ENCODE measurements at places on chromosomes 6 and 20.

DNA sequence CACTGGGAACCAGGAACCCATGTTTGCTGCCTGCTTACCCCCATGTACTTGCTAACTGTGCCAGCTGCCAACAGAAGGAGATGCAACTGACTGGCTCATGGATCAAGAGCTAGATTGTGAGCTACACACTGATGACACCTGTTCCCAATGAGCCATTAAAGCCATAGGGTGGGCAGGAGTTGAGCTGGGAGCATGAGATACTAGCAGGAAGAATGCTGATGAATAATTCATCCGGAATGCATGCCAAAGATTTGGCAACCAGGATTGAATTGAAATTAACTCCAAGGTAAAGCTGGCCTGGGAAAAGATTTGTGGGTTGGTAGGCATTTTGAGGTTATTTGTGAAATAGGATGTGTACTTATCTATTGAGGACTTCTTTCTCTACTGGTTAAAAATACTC, 631.1 kb downstream of the KIF16B start:
- DNase-seq = peak; percentile 9

- DNase-seq = no peak
Measured at GRCh38 chr20:13102694-13103093, 93.9 kb downstream of the SPTLC3 start.

GRCh38 chr20:41865938-41866337, 247.8 kb upstream of the CHD6 start:
- no peak for DNase-seq

DNA sequence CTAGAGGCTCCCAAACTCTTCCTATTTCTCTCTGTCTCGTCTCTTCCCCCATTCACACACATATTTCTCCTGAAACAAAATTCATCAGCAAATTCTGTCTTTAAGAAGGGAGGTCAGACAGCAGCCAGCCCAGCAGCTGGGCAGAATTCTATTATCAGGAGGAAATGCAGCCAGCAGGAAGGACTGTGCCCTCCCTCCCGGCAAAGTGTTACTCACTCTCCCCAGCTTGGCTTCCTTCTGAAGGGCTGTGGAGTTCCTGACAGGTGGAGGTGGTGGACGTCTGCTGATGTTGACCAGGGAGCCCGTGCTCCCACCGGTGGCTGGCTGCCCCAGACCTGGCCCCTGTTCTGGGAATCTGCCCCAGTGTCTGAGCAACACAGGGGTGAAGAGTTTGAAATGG, 37.3 kb downstream of the KCNB1 start:
- DNase-seq = peak; percentile 42

- peak; percentile 26 for DNase-seq
Measured at GRCh38 chr6:101110814-101111213, 229.7 kb upstream of the ASCC3 start.

DNA sequence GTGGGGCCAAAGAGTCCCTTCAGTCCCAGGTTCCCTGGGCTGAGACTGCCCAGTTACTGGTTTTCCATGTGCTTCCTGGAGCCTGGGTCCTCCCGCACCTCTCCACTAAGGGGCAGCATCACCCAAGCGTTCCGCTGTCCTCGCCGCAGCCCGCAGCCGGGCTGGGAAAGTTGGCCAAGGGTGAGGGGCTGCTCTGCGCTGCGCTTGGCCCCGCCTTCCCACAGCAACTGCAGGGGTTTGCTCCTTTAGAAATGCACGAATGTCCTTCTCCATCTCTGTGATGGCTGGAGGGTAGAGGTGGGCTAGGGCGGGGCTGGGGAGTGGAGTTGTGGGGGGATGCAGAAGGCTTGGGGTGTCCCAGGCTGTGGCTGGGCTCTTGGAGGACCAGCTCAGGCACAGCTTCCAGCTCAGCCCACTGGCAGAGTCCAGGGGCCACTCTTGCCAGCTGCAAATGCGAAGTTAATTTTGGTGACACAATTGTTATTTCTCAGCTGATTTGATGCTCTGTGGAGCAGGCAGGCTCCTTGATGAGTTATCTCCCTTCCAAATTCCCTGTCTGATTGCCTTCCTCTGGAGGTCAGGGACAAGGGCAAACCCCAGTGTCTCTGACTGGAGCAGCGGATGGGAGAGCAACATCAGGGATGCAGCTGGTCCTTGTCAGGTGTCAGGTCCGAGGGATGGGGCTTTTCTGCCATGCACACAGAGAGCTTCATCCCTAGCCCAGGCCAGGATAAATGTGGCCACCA, 63.2 kb downstream of the NOL4L start:
- DNase-seq = peak; percentile 93

- DNase-seq = no peak
Measured at GRCh38 chr20:7146552-7147219, 379.2 kb downstream of the BMP2 start.

GRCh38 chr6:158418501-158418900, 106.2 kb downstream of the TULP4 start:
- DNase-seq = no peak

- no peak for DNase-seq
Measured at GRCh38 chr6:166691746-166692145, 64.7 kb upstream of the RPS6KA2 start.

- no peak for DNase-seq
Measured at GRCh38 chr6:30258204-30258603, 45.0 kb upstream of the TRIM26 start.

GRCh38 chr6:43957273-43957672, 170.0 kb downstream of the MRPL14 start:
- DNase-seq = no peak

DNA sequence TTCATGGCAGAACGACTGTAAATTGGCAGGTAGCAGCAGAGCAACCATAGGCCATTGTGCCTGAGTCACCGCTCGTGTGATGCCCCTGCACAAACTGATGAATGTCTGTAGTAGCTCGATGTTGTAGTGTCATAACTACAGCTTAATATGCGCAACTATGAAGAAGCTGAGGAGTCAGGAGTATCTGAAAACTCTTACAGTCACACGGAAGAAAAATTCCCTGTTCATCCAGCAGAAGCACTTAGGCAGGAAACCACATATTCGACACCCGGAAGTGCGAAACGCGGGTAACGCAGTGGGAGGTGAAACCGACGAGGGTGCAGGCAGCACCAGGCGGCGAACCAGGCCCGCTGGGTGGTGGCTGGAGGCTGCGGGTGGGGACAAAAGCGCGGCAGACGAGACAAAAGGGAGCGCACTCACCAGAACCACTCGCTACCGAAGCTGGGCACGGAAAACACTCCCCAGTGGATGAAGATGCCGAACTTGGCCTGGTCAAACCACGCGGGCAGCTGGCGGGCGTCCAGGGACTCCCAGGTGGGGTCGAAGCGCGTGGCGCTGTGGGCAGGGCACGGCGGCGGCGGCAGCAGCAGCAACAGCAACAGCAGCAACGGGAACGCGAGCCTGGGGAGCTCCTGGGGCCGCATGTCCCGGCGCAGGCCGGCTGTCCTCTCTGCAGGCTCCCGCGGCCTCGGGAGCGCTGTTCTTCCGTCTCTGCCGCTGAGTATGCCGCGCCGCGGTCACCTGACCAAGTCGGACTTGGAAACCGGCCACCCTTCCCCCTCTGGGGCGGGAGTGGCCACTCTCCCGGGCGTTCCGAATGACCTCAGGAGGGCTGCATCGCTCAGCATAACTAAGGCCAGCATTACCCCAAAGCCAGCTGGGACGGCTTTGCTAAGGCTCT, at the start of gene FUCA2:
Gene FUCA2, minus strand, starts transcription at position 730 of the 901 bp plus-strand sequence. Its CDS starts 86 bp downstream, at position 644.
- peak; percentile 95 for DNase-seq

DNA sequence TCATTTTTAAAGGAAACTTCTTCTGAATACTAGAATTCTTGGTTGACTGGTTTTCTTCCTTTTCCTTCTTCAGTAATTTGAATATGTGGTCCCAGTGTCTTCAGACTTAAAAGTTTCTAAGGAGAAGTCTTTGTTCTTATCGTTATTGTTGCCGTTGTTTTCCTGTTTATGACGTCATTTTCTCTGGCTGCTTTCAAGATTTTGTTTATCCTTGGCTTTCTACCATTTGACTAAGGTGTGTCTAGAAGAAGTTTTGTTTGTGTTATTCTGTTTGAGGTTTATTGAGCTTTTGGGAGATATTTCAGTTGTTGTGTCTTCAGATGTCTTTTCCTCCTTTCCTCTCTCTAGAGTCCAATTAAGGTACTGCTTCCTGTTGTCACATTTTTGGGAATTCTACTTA, 24.5 kb downstream of the CDYL start:
- no peak for DNase-seq

- peak; percentile 62 for DNase-seq
Measured at GRCh38 chr6:99119109-99120031, 171.6 kb upstream of the FBXL4 start.

- peak; percentile 8 for DNase-seq
Measured at GRCh38 chr6:48990739-48991138, 472.3 kb downstream of the MMUT start.

DNA sequence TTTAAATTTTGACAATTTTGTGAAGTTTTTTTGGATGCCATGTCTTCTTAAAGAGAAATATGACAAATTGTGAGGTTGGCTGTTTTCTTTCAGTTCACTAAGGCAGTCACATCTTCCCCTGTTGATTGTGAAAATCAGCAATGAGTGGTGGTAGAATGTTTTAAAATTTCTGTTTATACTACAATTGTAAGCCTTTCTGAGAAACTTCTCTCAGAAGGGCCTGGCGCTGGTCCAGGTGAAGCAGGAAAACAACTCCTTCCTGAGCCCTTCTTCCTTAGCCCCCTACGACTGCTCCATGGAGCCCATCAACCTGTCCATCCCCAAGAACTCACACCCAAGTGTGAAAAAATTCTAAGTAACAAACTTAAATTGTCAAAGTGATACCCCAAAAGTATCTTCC, 80.6 kb downstream of the SSR1 start:
- no peak for DNase-seq

GRCh38 chr6:80767808-80768207, 661.3 kb downstream of the BCKDHB start:
- DNase-seq = peak; percentile 84

- peak; percentile 78 for DNase-seq
Measured at GRCh38 chr6:11810039-11810541, 31.5 kb upstream of the ADTRP start.

DNA sequence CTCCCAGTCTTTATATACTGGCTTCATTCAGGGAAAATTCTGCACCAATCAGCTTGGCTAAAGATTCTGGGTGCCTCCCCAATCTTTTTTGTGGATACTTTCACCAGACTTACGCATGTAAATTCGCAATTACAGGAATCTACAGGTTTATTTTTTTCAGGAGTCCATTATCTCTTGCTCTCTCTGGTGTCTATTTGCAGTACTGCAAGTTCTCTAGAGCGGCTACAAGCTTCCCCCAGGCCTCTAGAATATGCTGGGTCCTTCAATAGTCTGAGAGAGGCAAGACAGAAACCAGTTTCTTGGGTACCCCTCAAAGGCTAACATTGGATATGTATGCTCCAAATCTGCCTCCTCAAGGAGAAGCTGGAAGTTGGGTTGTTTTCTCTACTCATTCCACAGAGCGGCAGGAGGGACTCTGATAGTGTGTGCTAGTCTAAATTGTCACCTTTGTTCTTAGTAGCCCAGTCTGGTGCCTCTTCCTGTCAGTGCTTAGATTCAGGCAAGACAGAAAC, 58.5 kb downstream of the SUN5 start:
- peak; percentile 50 for DNase-seq

GRCh38 chr6:105519954-105520353, 117.1 kb upstream of the PREP start:
- no peak for DNase-seq

DNA sequence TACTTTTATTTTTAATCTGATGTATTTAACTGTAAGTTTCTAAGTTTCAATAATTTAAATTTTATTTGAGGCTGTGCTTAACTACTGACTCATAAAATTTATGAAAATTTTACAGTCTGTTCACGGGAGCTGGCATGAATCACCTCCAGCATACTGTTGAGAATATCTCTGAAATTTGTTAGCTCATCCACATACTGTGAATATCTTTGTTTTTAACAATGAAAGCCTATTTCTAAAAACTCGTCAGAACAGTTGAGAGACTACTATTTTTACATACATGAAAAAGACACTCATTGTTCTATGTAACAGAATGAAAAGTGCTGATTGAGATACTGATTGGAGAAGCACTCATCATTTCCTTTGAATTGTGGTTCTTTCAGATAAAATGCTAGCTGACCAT, 749.3 kb downstream of the TENT5A start:
- peak; percentile 14 for DNase-seq

DNA sequence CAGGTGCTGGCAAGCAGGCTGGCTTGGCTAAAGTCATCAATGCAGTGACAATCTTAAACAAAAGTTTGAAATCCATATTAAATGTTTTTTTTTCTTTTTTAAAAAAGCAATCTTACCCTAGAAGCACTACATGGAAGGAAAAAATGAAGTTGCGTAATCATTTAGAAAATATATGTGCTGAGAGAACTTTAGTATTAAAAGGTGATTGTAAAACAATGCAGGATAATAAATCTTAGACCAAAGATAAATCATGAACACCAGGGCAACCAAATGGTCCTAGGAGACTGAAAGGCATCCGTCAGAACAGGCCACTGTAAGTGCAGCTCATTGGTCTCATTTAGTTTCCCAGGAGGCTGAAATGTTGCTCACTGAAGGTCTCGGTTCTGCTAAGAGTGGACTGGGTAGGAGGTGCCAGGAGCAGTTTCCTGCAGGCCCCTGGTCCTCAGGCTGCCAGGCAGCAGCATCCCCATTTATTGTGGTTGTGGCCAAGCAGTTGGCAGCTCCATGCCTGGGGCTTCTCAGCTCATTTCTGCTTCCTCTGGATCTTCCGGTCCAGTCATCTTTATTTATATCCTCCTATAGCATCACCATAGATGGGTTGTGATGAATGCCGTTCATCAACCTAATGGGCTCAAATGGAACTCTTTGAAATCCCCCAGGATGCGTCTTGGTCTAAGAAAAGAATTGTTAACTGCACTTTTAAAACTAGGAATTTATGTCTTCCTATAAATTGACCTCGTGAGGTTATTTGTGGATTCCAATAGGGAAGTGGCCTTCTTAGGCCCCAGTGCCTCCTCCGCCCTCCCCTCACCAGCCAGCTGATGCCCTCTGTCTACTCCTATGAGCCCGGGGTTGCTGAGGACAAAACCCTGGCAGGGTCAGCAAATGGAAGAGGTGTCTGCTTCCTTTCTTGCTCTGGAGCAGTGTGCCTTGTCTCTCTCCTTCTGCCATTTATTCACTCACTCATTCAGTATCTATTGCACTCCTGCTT, 269.0 kb downstream of the UST start:
- DNase-seq = no peak

DNA sequence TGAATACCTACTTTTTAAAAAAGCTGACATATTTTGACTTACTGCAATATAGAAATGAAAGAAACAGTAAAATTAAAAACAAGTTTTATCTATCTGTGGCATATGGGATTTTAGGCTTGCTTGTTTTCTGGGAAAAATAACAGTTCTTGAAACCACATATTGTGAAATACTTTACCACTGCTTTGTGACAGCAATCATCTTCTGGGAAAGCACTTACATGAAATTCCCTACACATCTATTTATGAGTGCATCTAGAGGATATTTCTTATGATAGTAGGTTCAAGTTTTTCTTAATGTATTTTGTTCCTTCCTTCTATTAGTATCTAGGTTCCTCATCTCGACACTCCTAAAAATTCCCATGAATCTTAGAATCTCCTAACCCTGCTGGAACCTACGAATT, 75.2 kb downstream of the STXBP5 start:
- DNase-seq = peak; percentile 16

GRCh38 chr6:170085475-170086401, 205.1 kb downstream of the DLL1 start:
- DNase-seq = no peak

GRCh38 chr20:19322061-19322985, 109.9 kb downstream of the SLC24A3 start:
- DNase-seq = no peak

GRCh38 chr20:56005389-56005715, at the start of gene CBLN4:
CBLN4 (minus strand) TSS chr20:56005519; CDS start chr20:56004171, 1,348 bp downstream.
- no peak for DNase-seq
